Choroid plexus epithelial cell (primary cell): ENCODE measurements at places on chromosomes 6 and 20.
A peak's percentile ranks its signal among the peaks of the same experiment; 100 is the strongest.

GRCh38 chr20:45964006-45964400, 8.0 kb downstream of the ZNF335 start:
- DNase-seq, result no peak

DNA sequence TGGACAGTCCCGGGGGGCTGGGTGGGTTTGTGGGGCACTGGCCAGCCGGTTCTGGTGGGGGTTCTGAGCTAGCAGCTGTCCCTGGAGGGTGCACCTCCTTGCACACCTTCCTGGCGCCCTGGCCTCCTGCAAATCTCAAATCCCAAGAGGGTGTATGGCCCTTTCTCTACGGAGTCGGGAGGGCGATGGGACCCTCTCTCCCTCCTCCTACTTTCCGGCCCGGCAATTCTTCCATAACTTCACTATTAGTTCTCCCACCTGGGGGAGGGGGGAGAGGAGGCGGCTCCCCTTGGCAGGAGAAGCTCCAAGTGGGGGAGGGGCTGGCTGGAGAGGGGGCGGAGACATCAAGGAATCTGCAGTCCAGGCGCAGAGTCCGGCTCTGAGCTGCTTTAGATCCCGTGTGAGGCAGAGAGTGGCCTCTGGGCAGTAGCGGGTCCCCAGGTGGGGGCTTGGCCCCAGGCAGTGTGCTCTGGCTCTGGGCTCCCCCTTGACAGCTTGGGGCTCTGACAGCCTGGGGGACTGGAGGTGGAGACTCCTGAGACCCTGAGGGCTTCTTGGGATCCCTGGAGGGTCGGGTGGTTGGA, 1.4 kb upstream of the LAMA5 start:
- DNase-seq, result no peak

DNA sequence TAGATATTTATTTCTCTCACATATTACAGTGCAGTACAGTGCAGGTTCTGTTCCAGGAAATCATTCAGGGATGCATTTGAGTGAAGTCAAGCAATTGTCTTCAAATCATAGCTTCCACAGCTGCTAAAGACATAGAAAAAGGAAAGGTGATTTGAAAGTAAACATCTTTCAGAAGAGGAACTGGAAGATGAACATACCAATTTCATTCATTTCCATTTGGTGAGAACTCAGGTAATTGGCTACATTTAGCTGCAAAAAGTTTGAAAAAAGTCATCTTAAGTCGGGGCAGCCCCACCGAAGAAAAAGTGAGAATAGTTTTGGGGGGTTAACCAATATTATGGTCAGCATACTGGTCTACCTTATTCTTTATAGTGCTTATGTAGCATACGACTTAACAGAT, 61.4 kb upstream of the IL20RA start:
- DNase-seq, result no peak

- peak; percentile 96 for DNase-seq
Measured at GRCh38 chr6:14799928-14800327, 445.9 kb upstream of the JARID2 start.

- no peak for DNase-seq
Measured at GRCh38 chr6:125245523-125246264, 56.1 kb downstream of the HDDC2 start.

DNA sequence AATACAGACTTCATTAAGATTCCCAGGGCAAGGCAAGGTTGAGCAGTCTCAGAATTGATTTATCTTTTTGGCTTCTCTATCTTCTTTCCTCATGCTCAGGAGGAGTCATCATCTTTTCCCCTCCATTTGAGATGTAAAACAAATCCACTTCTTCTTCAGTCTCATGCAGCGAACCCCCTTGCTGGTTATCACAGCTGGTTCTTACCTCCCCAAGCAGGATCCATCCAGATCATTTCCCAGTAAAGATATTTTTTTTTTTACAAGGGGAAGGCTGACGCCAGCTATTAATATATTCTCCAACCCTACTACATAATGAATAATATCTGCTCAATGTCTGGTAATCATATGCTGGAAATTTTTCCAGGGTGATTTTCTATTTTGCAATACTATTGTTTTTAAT, 508.9 kb upstream of the NOX3 start:
- no peak for DNase-seq

DNA sequence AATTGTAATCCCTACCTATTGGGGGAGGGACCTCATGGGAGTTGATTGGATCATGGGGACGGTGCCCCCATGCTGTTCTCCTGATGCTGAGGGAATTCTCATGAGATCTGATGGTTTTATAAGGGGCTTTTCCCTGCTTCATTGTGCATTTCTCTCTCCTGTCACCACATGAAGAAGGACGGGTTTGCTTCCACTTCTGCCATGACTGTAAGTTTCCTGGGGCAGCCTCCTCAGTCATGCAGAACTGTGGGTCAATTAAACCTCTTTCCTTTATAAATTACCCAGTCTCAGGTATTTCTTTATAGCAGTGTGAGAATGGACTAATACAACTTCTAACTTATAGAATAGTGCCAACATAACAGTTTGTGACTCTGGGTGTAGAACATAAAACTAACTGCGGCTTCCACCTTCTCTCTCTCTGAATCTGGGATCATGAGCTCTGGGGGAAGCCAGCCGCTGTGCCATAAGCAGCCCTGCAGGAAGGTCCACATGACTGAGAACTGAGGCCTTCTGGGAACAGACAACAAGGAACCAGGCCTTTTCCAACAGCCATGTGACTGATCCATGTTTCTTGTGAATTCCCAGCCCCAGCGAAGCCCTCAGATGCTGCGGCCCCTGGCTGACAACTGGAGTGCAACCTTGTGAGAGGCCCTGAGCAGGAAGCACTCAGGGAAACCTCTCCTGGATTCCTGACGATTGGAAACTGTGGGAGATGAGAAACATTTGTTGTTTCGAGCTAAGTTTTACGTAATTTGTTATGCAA, 3.4 kb upstream of the HLA-A start:
- DNase-seq, result no peak

DNA sequence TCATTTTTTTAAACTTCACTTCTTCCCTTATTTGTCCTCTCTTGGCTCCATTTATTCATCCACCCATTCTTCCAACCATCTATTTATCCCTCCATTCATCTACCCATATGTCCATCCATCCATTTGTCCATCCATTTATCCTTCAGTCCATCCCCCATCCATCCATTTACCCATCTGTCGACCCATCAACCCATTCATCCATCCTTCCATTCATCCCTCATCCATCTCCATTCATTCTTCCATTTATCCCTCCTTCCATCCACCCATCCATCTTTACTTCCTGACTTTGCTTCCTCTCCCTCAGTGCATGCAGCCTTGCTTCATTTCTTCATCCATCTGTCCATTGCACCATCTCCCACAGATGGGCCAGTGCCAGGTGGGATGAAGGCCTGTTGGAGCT, 1.8 kb downstream of the CST11 start:
- DNase-seq, result no peak

DNA sequence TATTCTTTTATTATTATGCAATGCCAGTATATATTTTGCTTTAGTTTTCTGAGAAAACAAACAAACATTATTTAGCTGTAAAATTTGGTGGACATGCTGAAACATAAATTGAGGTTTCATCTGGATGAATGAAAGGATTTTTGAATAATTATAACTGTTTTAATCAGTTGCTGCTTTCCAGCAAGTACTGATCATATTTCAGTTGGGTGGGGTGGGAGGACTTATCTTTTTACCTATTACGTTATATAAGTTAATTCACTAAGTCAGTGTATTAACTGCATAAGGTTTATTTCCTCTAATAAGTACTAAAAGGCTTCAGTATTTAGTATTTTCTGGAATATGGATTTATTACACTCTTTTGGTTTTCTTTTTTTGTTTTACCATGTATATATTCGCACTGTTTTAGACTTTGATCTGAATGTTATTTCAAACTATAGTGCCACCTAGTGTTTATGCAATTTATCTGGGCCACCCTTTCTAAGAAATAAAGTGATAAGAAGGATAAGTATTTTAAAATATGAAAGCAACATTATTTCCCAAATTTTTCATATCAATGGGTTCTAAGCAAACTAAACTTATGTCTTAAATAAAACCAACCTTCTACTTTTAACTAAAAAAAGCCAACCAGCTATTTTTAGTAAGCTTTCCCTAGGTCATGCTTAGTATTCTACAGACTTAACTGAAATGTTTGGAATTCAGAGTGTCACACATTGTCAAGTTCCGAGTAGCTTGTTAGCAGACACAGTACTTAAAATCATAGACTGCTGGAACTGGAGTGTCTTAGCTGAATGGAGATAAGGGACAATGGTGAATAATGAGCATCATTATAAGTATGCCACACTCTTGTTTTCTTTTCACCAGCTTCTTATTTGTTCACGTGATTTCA, 105.4 kb upstream of the MCHR2 start:
- peak; percentile 58 for DNase-seq

GRCh38 chr20:61896058-61896961, 169.4 kb downstream of the TAF4 start:
- peak; percentile 67 for DNase-seq

DNA sequence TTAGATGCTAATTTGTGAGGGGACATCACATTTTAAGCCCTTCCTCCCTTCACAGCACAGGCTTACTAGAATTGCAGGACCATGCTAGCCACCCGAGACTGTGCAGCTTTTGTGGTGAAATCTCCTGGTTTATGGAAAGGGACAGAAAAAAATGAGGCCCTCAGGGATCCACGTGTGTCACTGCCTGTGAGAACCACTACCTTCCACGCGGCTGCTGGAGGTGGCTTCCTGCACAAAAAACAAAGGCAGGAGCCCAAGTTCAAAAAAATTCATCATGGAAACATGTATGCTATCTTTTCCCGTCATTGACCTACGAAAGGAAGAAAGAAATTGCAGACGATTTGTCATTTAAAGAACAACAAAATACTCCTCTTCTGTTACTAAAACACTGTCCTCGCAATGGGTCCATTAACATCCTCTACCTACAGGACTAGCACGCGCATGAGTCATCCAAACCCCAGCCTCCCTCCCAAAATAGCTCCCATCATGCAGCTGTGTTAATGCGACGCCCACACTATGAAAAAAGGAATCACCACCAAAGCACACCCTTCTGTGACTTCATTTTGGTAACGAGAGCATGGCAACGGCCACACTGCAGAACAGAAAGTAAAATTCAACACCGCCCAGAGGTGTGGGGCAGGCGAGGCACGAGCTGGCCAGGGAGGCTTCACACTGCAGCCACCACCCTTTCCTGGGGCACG, 45.7 kb downstream of the RAMACL start:
- no peak for DNase-seq

GRCh38 chr20:9498322-9498721, 16.1 kb upstream of the LAMP5 start:
- no peak for DNase-seq

DNA sequence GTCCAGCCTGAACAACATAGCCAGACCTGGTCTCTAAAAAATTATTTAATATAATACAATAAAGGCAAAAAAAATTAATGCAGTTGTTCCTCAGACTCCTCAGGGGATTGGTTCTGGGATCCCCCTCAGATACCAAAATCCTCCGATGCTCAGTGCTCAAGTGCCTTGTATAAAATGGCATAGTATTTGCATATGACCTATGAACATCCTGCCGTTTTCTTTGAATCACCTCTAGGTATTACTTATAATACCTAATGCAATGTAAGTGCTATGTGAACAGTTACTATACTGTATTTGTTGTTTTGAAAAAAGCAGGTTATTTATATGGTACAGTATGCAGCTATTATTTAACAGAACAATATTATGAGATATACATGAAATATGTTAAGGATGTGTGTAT, 43.3 kb downstream of the RNGTT start:
- DNase-seq, result no peak
